Brain pericyte (primary cell): ENCODE measurements at places on chromosomes 2 and 18.

- no peak for DNase-seq
Observed at GRCh38 chr2:132252894-132253264, 91.1 kb upstream of the ANKRD30BL start.

DNA sequence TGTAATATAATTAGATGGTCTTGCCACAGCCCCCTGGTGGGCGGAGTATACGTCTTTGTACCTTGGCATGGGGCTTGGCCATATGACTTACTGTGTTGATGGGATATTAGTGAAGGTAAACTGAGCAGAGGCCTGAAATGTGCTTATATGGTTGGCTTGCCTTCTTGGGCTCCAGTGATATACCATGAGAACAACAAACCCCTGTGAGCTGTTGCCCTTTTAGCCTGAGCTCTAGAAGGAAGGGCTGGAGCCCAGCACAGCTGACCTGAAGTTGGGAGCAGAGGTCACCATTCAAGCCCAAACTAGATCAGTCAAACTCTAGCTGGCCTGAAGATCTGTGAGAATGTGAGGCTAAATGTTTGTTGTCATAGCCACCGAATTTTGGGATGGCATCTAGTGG, 75.2 kb upstream of the CD302 start:
- DNase-seq: no peak

GRCh38 chr2:144389151-144389929, 130.6 kb downstream of the ZEB2 start:
- DNase-seq: no peak

DNA sequence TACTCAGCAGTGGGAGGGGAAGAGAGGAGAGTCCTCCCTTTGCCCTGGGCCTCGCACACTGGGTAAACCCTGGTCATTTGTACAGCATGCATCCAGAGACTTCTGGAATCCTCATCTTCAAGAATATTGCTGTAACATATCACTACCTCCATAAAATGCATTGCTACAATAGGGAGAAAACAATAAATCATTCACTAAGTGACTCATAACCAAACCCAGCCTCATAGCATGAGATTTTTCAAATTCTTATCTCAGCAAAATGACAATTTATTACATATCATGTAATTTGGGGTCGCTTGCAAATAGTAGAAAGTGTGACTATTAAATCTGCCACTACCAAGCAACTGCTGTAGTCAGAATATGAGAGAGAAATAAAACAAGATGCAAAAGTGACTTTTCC, 189.4 kb downstream of the ALK start:
- no peak for DNase-seq

DNA sequence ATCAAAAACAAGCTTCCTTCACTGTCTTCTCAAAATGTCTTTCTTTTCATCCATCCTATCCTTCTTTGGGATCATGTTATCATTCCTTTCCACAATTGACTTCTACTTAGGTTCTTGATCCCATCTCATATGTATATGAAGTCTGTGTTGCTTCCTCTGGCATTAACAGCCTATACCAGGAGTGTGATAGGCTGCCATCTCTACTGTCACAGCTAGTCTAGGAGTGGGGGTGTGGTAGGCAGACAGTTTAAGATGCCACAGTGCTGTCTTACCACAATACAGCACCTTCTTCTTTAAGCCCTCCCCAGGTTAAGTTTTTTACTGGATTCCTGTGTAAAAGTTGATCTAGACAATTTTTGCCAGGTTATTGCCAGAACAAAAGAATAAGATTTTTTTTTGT, 3.7 kb upstream of the HTR2B start:
- no peak for DNase-seq

DNA sequence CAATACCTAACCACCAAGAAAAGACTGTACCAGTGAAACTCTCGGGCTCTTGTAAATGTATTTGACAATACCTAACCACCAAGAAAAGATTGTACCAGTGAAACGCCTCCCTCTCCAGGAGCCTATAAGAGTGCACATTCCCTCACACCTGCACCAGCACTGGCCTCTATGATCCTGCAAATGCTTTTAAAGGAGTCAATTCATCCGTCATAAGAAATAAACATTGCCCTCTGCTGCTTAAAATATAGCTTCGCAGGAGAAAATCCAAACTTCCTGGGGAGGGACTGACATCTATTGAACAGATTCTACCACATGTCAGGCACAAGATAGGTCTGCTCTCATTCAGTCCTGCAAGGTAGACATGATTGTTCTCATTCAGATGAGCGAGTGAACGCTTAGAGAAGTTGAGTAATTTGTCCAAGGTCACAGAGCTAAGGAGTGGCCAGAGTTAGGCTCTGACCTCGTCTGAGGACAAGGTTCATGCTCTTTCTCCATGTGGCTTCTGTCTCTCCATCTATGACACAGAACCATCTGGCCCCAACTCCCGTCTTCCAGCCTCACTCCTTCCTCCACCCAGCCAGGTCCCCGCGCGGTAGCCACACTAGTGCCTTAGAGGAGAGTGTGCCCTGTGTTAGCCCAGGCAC, 38.7 kb downstream of the MCFD2 start:
- DNase-seq: no peak

- no peak for DNase-seq
Observed at GRCh38 chr2:222522082-222522481, 97.7 kb downstream of the SGPP2 start.

- no peak for DNase-seq
Observed at GRCh38 chr2:217551252-217551899, 451.4 kb downstream of the TNS1 start.

DNA sequence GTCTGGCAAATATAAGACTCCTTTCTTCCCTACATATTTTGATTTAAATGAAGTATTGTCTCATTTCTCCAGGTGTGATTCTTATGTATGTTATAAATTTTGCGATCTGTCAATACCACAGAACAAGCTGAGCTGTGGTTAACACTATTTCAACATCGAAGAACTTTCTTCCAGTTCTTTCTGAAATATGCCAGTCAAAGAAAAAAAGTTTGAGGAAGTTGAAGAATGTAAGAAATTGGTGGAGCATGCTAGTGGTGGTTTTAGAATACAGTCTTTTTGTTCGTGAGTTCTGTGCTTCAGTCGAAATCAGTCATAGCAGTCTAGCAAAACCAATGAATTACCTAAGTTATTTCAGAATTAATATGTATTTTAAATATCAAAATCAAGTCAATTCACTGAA, 8.6 kb upstream of the COBLL1 start:
- DNase-seq: no peak

DNA sequence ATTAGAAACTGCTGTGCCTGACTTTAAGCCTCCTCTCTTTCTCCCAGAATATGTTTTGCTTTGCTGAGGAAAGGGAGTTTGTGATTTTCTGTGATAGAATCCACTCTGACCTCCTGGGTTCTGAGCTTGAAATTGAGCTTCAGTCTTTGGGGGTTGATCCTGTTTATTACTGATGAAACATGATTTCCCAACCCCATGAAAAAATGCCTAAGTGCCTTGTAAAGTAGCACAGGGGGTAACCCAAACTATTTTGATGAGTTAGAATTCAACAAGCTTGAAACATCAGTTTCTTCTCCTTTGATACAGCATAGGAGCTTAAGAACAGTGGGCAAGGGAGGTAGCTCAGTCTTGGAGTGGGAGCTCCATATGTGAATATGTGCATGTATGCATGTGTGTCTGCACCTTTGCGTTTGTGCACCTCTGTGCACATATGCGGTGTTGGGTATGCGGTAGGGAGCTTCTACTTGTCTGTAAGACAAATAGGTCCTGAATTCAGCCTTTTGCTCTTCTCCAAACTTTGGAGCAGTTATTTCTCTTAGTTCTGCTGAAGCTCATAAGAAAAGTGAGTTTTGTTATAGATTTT, 364.6 kb downstream of the OSR1 start:
- no peak for DNase-seq

DNA sequence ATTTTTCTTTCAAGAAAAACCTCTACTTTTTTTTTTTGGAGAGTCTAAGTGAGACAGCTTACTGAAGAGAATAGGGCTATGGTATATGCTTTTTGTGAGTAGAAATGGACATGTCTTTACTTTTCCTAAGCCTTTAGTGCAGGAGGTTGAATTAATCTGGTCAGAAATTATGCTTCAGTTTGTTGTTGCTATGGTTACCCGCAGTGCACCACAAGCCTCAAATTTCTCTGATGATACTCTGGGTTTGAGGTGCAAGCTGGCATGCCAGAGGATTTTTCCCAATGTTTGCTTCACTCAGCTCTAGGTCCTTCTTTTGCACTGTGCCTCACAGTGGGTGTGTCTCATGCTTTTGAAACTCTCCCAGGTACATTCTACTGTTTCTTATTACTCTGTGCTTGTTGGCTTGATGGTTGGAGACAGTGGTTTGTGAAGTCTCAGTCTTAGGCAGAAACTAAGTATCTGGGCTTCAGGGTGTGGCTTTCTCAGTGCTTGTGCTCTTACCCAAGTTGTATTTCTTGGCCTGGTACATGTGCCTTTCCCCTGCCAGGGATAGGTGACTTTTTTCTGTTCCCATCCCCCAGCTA, 278.3 kb downstream of the RBM43 start:
- no peak for DNase-seq

GRCh38 chr18:8478166-8478967, 130.9 kb upstream of the RAB12 start:
- DNase-seq: no peak
